Effector memory CD4-positive, alpha-beta T cell (primary cell): ENCODE measurements at places on chromosomes 1 and 21.

GRCh38 chr1:111227851-111228747 is 586 bp downstream of the CHI3L2 start:
- DNase-seq = no peak

- peak; percentile 15 for DNase-seq
Measured at GRCh38 chr1:233328142-233328921, 808 bp downstream of the MAP3K21 start.

- no peak for DNase-seq
Measured at GRCh38 chr1:207073906-207074820, 14.5 kb upstream of the C4BPB start.

- DNase-seq = no peak
Measured at GRCh38 chr1:27624467-27625178, 10.4 kb downstream of the FGR start.

GRCh38 chr1:26417111-26417759 is 6.6 kb downstream of the LIN28A start:
- DNase-seq = peak; percentile 77

GRCh38 chr1:113872219-113872935 is 865 bp upstream of the PTPN22 start:
- DNase-seq = no peak

GRCh38 chr1:45923343-45923742 is 119.9 kb downstream of the MAST2 start:
- no peak for DNase-seq

GRCh38 chr1:237031480-237031879 is 10.5 kb upstream of the RYR2 start:
- DNase-seq = no peak

DNA sequence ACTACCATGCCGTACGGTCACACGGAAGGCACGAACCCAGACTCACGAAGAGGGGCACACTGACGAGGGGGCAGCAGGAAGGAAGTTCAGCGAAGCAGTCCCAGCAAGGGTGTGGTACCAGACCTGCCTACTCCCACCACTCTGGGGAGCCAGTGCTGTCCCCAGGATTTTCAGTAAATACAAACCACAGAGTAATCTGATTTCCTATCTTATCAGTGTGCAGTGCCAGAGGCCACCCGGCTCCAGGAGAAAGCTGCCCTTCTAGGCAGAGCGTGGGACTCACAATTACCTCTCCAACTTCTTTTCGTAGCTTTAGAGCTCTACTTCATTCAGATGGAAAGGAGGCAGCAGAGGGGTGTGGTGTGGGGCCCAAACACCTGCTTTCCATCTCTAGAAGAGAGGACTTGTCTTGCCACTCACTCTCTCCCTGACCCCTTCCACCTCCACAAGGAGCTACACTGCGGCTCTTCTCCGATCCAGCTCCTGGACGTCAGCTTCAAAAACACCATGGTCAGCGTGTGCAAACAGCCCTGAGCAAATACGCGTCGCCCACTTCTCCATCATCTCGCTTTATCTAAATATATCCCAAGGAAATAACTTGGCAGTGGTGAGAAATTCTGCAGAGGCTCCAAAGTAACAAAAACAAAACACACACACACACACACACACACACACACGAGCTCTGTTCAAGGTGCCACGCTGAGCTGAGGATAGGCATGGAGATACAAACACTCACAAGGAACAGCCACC is 98.5 kb downstream of the MRPL37 start:
- no peak for DNase-seq

DNA sequence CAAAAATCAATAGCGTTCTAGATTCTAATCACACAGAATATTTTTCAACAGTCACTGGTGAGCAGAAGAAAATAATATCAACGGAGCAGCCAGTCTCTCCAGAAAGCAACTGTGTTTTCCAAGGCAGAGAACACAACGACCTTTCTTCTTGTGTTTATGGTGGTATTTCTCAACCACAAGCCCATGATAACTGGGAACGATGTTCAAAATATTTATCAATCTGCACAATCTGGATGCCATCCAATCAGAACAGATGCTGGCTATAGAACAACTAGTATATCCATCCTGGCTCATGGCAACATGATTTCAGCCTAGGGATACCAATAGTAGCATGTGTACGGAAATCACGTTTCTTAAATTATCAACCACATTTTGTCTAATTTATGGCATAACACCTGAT is 162.7 kb upstream of the RUNX1 start:
- no peak for DNase-seq

- peak; percentile 11 for DNase-seq
Measured at GRCh38 chr1:40315795-40316594, 1.1 kb downstream of the COL9A2 start.

GRCh38 chr1:157431751-157432150 is 120.6 kb downstream of the FCRL5 start:
- no peak for DNase-seq

GRCh38 chr1:181013144-181013543 is 9.5 kb downstream of the STX6 start:
- no peak for DNase-seq

- peak; percentile 64 for DNase-seq
Measured at GRCh38 chr1:52552505-52553361, at the start of gene TUT4. Gene TUT4, minus strand, starts transcription at chr1:52553092. Its CDS starts 26,812 bp downstream, at chr1:52526280.

- DNase-seq = no peak
Measured at GRCh38 chr1:17527036-17527914, 12.2 kb upstream of the ARHGEF10L start.

DNA sequence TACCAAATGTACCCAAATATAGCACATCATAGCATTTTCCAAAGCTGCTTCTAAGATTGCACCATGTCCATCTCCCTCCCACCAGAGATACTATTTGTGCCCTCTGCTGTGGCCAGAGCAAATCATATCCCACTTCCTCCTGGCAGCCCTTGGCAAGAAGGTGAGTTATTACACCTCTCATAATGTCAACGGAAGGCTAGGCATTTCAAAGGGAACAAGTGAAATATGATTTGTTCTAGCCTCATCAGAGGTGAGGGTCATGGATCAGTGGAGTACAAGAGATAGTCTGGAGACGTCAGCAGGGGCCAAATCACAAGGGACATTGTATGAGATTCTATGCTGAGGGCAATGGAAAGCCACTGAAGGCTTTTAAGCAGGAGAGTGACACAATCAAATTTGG is 90.2 kb upstream of the BCAR3 start:
- DNase-seq = no peak

GRCh38 chr1:153261281-153262069 is 2.0 kb downstream of the LORICRIN start:
- DNase-seq = no peak

- no peak for DNase-seq
Measured at GRCh38 chr1:214349008-214349407, 68.0 kb downstream of the SMYD2 start.

DNA sequence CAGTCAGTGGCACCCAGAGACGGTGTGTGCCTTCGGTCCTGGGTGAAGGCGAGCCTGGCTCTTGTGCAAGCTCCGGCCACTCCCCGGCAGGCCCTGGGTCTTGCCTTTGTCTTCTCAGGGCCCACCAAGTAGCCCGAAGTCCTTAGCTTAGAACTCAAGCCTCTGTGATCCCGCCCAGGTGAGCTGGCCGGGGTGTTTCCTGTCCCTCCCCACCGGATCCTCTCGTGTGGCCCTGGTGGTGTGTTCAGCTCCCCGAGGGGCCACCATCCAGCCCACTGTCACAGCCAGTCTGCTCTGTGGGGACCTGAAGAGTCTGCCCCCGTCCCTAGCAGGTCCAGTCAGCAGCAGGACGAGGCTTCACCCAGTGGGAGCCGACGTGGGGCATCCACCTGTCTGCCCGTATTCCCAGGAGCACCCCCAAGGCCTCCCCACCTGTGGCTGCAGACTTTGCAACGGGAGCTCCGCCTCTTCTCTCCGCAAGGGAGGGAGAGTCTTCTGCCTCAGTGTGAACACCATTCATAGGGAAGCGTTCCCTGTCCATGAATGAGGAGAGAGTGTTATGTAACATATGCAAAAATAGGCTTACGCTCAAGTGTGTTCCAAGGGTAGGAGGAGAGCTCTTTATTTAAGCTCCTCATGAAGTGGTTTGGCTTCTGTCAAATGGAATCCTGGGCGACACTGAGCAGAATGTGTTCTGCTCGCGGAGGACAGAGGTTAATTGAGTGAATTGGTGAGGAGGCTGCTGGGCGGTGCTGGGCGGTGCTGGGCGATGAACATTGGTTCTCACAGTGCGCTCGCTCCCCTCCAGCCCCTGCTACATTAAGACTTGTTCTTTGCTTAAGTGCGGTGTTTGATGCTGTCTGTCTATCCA is 108.9 kb downstream of the CRYAA start:
- no peak for DNase-seq

GRCh38 chr1:63636192-63637105 is 43.2 kb downstream of the PGM1 start:
- DNase-seq = no peak

- no peak for DNase-seq
Measured at GRCh38 chr1:216750031-216750627, 26.9 kb upstream of the ESRRG start.

DNA sequence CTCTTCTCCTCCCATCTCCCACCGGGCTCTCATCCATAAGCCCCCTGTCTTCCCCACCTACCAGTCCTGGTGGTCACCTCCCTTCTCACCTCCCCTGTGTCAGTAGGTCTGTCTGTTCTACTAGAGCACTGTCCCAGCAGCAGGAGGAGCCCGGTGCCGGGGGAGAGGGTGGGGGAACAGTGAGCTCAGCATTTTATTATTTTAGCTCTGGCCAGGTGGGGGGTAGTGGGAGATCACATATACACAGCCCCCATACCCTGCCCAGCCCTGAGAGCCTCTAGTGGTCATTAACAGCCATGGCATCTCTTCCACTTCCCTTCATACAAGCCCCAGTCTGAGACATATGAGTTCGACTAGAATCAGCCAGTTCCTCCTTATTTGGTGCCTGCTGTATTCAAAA is at the start of gene TMOD4:
Gene TMOD4 (minus strand): TSS at position 119 of the 400 bp plus-strand sequence. CDS start 1,106 bp downstream, outside the sequence.
- no peak for DNase-seq

- DNase-seq = no peak
Measured at GRCh38 chr1:225378880-225379279, 49.0 kb downstream of the LBR start.

GRCh38 chr1:236618507-236618906 is 14.2 kb upstream of the HEATR1 start:
- DNase-seq = no peak

DNA sequence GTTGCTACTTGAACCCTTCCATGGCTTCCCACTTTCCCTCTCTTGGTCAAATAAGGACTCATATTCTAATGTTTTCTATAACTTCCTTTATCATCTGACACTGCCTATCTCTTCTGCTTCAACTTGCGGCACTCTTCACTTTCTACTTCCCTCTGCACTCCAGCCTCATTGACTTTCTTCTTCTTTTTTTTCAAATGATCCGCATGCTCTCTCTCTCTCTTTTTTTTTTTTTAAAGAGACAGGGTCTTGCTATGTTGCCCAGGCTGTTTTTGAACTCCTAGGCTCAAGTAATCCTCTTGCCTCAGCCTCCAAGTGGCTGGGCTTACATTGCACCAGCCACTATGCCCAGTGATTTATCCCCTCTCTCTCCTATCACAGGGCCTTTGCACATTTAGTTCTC is 7.3 kb upstream of the IL10 start:
- DNase-seq = no peak

DNA sequence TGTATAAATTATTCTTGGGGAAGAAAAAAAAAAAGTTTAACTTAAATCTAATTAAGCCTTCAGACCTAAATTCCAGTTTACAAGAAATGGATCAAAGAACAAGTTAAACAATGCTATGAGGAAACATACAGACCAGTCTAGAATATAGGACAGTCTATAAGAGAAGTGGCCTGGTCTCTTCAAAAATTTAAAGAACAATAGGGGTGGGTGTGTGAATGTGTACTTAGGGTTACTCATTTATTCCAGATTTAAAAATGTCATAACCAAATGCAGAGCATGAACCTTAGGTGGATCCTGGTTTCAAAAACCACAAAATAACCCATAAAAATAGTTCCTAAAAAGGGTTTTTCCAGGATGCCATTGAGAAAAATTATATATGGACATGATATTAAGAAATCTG is 21.8 kb upstream of the SYNJ1 start:
- DNase-seq = no peak

- no peak for DNase-seq
Measured at GRCh38 chr1:94154989-94155388, 34.0 kb upstream of the ABCA4 start.

GRCh38 chr1:26677306-26678115 is 18.3 kb upstream of the ARID1A start:
- DNase-seq = peak; percentile 28

DNA sequence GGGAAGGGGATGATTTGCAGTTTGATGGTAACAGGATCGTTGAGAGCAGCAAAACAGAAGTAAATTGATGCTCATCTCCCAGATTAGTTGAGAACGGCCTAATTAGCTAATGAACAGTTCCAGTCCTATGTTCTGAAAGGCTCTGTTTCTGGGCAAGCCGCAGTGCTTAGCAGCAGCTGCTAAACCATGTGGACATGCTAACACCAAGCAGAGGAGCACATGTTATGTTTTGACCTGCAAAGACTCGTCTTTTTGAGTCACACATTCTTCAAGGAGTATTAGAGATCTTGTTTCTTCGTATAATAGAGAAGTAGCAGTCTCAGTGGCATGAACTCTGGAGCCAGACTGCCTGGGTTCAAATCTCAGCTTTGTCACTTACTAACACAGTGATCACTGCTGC is 58.1 kb downstream of the CACNA1E start:
- DNase-seq = no peak

GRCh38 chr1:13855554-13855953 is 155.6 kb downstream of the PRDM2 start:
- no peak for DNase-seq

DNA sequence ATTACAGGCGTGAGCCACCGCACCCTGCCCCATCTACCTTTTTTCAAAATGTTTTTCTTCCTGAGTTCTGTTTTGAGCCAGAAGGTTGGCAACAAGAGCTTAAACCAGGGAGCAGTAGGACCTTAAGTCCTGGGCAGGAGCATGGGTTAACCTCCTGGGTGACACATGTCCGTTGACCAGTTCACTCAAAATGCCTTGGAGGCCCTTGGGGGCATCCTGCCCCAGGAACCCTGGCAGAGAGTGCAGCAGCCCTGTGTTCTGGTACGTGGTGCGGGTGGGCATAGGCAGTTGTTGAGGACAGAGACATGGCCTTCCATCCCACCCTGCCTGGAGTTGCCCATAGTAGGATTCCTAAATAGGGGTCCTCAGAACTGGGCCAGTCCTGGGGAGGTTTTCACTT is 11.6 kb downstream of the H6PD start:
- DNase-seq = no peak
